Fibroblast of the aortic adventitia (primary cell): ENCODE measurements at places on chromosomes 2 and 18. TPM values are rescaled to one million over a fixed set of nuclear protein-coding genes. Genes with fewer than 3 reads are reported as not detected.

GRCh38 chr2:9408641-9409151, 14.6 kb downstream of the ITGB1BP1 start:
- no peak for DNase-seq

- DNase-seq, result no peak
Observed at GRCh38 chr18:47728921-47729320, 201.5 kb downstream of the SMAD2 start.

- DNase-seq, result no peak
Observed at GRCh38 chr18:68150961-68151360, 563.9 kb downstream of the TMX3 start.

DNA sequence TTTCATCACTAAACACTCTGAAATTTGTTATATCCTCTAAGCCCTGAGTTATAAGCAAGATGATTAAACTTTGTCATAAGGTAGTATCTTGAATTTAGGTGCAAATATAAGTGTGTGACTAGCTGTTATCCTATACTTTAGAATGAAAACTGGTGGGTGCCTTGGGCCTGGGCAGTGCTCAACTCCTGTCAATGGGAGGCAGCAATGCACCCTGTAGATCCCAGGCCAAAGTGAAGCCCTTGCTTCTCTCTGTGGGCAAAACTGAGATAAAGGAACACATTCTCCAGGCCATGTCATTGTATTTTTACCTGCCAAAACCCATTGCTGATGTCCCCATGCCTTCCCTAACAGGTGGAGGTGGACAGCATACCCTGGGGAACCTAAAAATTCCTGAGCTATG, 525.2 kb downstream of the TNS1 start:
- DNase-seq, result no peak

DNA sequence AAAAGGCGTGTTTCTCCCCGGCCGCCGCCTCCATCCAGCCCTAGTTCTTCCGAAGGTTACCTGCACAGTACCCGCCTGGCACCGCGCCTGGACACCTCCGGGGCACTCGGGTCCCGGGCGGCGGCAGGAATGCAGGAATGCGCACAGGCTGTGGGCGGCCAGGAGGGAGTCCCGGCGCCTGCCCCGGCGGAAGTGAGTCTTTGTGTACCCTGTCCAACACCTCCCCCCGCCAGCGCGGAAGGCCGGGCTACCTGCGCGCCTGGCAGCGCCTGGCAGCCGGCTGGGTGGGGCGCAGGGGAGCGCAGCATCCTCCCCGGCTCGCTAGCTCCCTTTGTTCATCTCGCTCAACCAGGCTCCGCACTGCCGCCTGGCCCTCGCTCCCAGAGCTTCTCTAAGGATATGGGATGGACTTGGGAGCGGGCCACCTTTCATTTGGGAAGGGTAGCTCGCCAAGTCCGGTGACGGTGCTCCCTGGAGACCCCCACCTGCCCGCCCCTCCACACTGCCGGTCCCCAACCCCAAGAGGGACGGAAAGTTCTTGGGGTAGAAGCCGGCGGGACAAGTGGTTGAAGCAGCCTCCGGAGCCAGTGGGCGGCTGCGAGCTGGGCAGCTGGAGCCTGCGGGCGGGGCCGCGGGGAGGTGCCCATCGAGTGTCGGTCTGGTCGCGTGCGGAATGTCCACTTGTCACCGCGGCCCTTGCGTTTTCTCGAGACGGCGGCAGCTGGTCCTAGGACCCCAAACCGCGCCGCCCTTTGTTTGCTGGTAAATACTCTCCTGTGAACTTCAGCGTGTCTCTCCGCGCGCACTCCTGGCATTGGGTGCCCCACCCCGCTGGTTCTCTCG, 1.2 kb upstream of the ST6GAL2 start:
- no peak for DNase-seq

The LCT gene
- not detected in 2 replicates for total RNA-seq

The CDH20 gene
- 0.09 TPM in 1 of 2 replicates, not detected in the other for total RNA-seq

- no peak for DNase-seq
Observed at GRCh38 chr2:237861875-237862527, 2.6 kb downstream of the RAMP1 start.

- no peak for DNase-seq
Observed at GRCh38 chr18:35182151-35182550, 58.7 kb upstream of the ZNF397 start.

DNA sequence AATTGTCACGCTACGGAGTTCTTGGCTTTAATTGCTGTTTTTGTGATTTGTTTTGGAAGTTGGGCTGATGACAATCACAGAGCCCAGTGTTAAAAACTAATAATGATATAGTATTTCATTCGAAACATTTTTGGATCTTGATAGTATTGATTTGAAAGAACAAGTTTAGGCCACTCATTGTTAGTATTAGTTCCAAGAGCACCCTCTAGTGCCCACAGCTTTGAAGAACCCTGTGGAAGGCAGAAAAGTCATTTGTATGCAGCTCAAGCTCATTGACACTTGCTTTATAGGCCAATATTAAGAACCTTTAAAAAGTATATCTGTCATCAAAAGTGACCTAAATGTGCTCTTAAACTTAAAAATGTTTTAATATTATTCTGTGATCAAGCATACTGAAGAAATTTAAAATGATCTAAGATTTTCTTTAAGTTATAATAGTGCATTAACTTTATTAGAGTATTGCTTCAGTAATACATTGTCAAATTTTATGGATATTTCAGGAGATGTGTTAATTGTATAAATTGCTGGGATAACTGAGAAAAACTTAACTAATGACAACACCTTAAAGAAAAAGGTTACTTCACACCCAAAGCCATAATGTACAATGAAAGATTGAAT, 191.0 kb downstream of the GRB14 start:
- DNase-seq, result peak; percentile 66

DNA sequence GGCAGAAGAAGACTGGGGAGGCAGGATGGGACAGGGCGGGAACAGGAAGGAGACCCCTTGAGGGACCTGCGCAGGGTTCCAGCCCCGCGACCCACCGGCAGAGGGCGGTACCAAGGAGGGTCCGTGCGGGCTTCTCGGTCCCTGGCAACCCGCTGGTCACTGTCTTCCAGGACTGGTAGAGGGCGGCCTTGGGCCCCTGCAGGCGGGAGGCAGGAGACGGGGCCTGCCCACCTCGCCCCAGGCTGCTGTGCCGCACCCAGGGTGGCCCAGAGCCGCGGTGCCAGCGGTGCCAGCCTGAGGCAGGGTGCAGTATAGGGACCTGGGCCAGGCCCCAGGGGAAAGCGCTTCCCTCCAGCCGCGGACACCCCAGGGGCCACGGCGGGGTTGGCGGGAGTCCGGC, 34.5 kb downstream of the NEURL3 start:
- DNase-seq, result no peak

DNA sequence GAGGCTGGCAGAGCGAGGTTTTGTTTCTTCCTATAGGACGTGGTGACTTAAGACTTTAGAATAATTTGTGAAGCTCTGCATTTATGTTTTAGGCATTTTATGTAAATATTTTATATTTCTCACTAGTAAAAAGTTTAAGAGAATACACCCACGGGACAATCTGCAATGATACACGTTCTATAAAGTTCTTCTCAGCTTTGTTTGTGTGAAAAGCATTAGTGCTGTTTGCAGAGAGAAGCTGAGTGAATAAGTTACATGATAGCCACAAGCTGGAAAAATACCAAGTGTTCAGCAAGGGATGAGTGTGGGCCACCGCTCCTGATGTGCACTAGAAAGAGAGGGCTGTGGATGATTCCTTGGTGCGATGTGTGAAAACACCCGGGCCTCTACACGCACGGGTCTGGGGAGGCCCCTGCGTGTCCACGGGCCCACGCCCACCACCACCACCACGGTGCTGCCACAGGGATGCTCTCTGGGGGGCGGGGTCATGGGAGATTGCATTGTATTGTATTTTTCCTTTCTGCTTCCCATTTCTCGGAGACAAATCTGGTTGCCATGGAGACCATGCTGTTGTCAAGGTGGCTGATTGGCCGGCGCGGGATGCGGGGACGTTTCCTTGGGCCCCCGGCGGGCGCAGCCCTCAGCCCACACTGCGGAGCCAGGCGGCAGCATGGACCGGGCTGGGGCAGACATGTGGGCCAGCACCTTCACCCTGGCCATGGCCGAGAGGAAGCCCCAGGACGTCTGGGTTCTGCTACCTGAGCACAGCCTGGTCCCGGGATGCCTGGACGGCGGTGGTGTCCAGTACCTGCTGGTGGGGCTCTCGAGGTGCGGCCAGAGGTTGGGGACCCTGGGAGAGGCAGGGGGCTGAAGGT, at the start of gene RTP5:
TSS of gene RTP5 (plus strand) at position 643 of the 875 bp plus-strand sequence. CDS start at position 671, 28 bp downstream.
- no peak for DNase-seq

DNA sequence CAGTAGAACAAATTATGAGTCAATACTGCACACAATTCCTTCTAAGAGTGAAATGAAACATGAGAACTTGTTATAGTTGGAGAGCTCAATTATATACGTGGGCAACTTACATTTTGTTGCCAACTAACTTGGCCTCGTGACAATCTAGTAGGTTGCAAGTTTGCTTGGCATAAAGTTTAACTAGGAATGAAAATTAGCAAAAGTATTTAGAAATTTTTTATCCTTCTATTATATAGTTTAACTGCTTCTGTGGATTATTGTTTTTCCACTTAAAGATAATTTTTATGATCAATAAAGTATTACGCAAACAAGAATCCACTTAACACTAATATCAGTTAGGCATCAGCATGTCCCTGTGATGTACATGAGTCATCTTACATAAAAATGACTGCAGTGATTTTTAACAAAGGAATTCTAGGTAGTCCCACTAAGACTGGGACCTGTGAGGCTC, 41.1 kb downstream of the FAM124B start:
- DNase-seq, result no peak

The GAL3ST2 gene
- 0.25 TPM in 1 of 2 replicates, not detected in the other for total RNA-seq

DNA sequence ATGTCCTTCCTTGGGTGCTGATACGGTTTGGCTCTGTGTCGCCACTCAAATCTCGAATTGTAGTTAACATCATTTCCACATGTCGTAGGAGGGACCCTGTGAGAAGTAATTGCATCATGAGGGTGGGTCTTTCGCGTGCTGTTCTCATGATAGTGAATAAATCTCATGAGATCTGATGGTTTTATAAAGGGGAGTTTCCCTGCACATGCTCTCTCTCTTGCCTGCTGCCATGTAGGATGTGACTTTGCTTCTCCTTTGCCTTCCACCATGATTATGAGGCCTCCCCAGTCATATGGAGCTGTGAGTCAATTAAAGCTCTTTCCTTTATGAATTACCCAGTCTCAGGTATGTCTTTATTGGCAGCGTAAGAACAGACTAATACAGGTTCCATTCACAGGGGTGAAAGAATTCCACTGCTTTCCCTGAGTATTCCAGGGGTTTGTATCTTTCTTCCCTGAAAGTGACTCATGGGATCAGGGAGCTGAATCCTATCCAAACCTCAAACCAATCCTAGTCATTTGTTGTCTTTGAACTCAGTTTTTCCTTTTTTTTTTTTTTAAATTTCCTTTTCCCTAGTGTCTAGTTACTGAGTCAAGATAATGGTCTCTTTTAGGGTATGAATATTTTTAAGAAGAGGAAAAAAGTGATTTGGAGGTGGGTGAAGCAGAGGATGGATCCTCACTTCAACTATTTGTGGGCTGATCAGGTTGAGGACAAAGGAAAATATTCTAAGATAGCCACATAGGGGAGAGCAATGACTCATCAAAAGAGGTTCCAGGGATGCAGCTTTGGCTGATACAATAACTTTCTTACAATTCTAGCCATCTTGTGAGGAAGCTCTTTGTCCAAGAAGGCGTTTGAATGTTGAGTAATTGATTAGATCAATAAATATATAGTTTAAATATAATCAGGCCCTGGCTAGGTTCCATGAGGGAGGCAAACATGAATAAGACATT, 19.5 kb upstream of the KCNE4 start:
- peak; percentile 49 for DNase-seq

DNA sequence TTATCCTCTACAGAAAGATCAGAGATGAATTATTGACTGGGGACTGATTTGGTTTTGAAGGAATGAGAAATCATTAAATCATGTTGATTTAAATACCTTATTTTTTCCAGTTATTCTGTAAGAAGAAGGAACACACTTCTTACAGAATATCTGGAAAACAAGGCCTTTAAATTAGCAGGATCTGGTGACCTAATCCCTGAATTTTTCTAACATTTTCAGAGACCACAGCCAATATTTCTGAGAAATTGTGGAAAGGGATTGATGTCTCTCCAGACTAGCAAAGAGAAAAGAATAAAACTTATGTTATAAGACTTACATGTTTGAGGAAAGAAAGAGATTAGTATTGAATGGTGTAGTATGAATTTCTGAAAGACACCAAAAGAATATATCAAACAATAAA, 104.0 kb downstream of the KCNE4 start:
- no peak for DNase-seq

The GULP1 gene
- 30.5 and 42.7 TPM in 2 replicates for total RNA-seq

The ATP5MC3 gene
- 61.2 and 168 TPM in 2 replicates for total RNA-seq

DNA sequence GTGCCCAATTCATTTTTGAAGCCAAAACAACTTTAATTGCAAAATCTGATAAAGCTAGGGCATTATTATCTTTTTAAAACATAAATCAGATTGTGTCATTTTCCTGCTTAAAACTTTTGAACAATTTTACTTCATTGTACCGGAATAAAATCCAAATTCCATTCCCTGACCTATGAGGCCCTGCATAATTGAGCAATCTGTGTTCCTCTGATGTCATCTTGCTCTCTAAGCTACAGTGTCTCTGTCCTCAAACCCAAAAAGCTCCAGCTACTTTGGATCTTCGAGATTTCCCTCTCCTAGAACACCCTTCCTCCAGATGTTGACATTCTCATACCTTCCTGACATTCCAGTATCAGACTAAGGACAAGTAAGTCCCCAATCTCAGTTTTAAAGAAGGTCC, 395.9 kb downstream of the LRATD1 start:
- no peak for DNase-seq

The FAP gene
- 150 and 228 TPM in 2 replicates for total RNA-seq

DNA sequence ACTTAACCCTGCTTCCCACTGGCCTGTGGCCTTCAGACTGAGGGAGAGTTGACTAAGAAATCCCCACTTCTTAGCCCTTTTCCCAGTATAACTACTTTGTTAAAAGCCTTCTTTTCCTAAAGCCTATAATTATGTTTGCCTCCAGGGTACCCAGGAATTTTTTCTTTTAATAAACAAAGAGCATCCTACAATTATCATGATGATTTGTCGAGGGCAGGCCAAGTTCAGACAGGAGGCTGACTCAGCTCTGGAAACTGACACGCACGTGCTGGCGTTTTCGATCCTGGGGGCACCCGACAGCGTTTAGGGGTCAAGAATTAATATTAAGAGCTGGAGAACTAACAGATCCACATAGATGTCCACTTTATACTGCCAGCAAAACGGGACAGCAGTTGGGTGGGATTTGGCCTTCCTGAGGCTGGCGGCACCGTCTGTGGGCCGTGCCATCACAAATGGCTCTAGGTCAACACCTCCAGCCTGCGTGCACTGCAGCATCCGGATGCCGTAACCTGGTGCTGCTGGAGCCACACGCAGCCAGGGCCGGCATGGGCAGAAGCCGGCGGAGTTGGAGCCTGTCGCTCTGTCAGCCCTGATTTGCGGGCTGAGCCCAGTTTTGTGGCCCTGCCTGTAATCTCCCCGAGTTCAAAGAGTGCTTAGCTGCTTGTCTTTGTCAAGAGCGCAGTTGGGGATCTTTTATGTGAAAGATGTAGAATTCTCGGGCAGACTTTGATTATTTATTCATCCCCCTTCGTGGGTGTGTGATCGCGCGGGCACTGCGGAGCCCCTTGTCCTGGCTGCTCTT, 191.0 kb downstream of the GLI2 start:
- no peak for DNase-seq

The L3MBTL4 gene
- not detected in 2 replicates for total RNA-seq

- no peak for DNase-seq
Observed at GRCh38 chr2:6148882-6149281, 456.7 kb downstream of the SOX11 start.
